ENCODE measurements at places on chromosomes 2 and 18.

DNA sequence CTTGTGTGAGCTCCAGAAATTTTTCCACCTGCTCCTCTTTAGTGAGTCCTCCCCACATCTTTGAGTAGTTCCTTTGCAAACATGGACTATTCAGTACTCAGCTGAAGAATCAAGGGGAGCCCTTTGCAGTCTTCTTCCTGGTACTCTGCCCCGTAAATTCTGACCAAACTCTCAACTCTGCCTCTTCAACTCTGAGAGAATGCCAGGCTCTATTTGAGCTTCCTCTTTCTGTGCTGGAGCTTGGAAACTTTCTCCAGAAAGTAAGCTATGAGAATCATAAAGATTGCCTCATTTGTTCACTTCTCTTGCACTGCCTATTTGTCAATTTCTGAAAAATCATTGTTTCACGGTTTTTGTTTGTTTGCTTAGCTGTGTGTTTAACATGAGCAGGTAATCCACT is 7.4 kb upstream of the STAT4 start:
- DNase-seq: no peak

GRCh38 chr2:85355073-85355410 is 473 bp downstream of the ELMOD3 start:
- no peak for DNase-seq

DNA sequence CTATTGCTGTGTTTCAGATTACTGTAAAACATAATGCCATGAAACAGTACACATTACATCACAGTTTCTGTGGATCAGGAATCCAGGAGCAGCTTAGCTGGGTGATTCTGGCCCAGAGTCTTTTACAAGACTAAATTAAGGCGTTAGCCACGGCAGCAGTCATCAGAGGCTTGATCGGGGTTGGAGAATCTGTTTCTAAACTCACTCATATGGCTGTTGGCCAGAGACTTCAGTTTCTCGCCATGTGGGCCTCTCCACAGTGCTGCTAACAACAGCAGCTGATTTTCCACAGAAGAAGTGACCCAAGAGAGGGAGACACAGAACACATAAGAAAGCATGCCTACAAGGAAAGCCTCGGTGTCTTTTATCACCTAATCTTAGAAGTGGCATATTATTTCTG is 89.2 kb upstream of the MYO3B start:
- DNase-seq: no peak

- DNase-seq: no peak
Observed at GRCh38 chr18:4878480-4878879, 318.6 kb downstream of the AKAIN1 start.

- DNase-seq: no peak
Observed at GRCh38 chr2:173869244-173870229, 95.6 kb downstream of the SP3 start.

DNA sequence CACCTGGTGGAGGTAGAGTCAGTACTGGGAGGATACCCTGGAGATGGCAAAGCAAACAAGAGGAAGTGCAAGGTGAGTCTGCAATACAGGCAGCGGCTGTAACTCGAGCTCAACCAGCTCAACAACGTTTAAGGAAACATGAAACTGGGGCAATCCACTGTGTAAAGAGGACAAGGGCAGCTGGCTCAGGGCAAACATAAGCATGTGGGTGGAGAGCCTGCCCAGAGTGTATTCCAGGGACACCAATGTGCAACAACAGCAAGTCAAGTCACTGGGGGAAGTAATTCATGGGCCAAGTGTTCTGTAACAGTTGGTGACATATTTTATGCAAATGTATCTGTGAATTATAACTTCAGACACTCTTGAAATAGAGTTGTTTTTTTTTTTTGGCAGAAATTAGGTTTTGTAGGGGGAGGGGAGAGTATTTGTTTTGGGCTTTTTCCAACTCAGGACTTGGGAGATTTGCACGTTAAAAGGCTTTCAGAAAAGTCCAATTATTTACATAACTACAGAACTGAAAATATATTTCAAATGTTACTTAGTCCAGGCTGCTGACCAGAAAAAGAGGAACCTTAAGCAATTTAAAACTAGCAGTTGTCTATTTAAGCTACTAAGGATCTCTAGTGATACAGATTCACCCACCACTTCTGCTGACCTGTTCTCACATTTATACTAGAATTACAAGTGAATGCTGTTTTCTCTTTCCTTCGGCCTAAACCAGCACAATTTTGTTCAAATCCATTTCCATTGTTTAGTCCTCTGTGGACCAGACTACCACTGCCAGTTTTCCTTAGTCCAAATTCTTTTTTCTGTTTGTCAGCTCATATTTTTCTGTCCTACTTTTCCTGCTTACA is 18.6 kb downstream of the NRXN1 start:
- DNase-seq: no peak

DNA sequence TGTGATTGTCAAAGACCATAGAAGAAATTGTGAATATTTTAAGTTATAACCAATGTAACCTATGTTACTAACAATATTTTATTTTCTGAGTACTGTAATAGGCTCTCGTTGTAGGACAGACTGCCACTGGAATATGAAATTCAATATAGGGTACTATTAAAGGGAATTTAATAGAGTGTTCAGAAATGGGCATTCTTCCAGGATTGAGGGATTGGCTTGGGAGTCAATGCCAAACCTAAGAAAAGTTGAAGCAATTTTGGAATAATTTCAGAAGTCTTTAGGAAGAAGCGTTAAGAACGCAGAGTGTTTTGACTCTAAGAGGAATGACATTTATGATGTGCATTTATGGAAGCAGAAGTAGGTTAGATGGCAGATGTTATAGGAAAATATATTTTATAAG is 79.0 kb downstream of the ACVR2A start:
- DNase-seq: no peak

DNA sequence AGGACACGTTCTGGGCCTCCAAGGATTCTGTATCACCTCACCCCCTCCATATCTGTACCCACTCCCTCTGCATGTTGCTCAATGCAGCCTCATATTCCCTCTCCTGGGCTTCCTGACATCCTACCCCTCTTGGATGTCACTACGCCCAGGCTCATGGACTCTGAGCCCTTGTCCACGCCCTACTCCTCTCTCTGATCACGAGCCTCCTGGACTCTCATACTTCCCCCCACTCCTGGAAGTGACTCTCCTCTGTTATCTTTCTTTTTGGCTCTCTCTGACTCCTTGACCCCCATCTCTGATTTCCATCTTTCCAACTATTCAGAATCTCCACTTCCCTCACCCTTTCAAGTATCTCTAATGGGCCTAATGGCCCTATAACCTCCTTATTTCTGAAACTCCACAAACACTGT is 2.1 kb downstream of the TMEM198 start:
- DNase-seq: no peak

DNA sequence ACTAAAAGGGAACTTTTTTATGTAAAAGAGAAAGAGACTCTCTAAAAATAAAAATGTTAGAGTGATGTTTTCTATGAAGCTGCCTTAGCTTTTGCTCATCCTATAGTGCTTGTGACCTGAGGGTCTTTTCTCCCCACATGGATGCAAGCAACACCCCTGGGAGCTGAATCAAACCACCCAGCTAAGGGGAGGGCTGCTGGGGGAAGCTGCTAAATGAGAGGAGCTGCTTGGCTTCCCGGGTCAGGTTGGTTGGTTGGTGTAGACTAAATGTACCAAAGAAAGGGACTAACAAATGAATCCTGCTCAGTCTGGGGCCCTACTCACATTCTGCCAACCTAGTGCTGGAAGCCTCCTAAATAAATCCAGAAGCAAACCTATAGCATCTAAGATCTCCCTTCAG is 35.0 kb downstream of the AFF3 start:
- DNase-seq: no peak

GRCh38 chr2:60963190-60963589 is 54.3 kb upstream of the PEX13 start:
- DNase-seq: no peak

DNA sequence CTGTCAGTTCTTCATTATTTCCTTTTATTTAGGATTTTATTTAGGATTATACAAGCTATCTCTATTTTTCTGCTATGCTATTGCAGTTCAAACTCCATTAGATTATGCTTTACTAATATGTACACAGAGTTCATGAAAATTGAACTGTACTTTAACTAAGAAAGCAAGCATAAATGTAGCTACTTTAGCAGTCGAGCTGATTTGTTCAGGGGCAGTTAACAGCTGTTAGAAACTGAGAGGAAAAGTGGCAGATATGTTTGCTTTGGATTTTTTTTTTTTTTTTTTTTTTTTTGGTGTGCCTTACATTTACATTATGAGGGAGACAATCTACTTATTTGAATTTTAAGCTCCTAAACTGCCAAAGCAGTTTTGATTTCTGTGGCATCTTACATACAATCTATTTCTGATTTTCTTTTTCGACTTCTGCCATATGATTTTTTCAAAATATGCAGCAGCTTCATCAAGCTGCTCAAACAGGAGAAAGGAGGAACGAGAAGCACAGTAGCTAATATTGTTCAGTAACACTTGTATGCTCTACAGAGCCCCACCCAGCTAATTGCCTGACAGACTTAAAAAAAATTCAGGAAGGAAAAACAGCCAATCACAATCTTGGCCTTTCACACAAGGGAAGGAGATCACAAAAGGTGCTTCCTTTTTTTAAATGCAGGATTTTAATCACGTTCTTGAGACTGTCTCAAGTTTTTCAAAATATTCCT is 233.4 kb upstream of the SIX3 start:
- DNase-seq: no peak

DNA sequence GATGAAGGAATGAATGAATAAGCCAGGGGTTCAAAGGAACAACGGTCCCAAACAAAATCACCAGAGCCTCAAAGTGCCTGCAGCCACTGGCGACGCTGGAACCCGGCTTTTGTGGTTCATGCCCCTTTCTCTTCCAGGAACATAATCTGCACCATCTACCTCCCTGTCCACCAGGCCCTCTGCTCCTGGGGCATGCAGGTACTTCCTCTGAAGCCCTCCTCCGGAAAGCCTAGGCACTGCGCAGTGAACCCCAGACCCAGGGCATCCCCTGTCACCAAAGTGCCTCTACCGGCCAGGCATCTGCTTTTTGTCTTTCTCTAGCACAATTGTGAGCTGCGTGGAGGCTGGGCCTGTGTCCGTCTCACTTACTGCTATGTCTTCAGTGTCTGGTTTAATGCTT is 98.6 kb upstream of the TMEM200C start:
- DNase-seq: no peak

DNA sequence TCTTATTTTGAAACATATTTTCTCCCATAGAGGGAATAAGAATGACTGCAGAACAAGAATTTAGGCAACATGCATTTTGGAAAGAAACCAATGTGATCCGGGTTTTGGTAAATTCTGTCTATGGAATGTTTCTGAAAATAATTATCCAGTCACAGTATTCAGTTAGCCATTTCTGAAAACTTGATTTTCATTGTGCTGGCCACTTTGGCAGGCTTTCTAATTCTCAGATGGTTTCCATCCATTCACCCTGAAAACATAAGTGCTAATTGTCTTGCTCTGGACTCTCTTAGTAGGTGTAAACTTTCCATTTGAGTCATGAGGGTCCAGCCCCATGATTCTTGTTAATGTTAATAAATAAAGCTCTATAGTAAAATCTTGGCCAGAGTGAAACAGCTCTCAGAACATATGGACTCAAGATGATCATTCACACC is 176.5 kb downstream of the RBM43 start:
- no peak for DNase-seq

DNA sequence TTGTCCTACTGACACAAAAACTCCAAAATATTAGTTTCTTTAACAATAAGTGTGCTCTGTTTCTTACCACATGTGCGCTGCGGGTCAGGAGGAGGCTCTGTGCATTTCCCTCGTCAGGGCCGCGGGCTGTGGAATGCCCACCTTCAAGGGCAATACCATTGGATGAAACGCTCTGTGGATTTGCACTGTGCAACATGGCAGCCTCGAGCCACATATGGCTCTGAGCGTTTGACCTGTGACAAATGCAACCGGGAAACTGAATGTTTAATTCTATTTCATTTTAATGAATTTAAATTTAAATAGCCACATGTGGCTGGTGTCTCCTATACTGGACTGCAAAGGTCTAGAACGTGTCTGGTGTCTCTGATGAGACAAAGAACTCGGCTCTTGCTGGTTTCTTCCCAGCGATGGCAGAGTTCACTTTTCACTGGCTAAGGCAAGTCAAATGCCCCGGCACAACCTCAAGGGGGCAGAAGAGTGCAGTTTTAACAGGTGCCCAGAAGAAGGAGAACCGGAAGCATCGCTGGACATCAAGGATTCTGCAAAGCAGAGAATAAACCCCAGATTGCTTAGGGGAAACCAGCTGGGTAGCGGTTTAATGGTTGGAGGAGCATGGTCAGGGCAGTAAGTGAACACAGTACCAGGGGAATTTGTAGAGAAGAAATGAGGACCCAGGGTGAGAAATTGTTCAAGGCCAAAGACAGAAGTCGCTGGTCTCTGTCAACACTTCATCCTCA is 37.0 kb upstream of the TMEM18 start:
- DNase-seq: peak; percentile 27

DNA sequence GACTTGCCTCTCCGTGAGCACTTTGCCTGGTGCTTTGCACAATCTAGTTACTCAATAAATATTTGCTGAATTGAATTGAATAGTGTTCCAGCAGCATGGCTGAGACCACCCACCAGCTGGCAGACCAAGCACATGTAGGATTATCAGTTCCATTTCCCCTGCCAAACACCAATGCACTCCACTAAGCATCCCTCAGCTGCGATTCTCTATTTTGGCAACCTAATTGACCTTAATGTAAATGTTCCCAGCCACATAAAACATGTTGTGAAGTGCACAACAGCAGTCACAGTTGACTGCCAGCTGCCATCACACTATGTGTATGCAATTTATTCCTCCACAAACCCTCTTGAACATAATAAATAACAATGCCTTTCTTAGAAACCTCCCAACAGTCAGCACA is 1879.4 kb upstream of the PIK3C3 start:
- DNase-seq: no peak

DNA sequence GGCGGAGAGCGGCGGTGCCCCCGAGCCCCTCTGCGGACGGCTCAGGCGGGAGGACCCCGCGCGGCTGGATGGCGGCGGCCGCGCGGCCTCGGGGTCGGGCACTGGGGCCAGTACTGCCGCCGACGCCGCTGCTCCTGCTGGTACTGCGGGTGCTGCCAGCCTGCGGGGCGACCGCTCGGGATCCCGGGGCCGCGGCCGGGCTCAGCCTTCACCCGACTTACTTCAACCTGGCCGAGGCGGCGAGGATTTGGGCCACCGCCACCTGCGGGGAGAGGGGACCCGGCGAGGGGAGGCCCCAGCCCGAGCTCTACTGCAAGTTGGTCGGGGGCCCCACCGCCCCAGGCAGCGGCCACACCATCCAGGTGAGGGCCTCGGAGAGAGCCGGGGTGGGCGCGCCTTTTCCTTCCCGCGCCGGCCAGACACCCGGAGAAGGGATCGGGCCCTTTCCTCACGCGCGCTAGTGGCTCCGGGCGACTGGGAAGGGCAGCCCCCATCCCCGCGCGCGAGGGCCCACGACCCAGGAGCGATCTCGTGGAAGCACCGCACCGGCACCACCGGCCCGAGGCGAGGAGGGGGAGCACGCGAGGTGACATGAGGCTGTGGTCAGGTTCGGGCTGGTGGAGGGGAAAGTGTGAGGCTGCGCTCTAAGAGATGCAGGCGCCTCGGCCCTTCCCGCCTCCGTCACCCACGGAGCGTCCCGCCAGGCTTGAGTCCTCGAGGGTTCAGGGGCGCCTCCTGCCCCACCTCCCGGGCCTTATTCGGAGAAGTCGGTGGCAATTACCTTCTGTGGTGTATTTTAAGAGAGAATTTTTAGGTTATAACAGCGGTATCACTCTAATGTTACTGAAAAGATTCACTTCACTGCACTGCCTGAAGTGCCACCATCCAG is 607 bp downstream of the LAMA3 start:
- DNase-seq: no peak

GRCh38 chr2:102094917-102095316 is 47.6 kb upstream of the IL1R1 start:
- peak; percentile 54 for DNase-seq

GRCh38 chr2:7618031-7618430 is 700.8 kb downstream of the RNF144A start:
- DNase-seq: no peak

GRCh38 chr2:48248251-48248933 is 281.6 kb upstream of the STON1 start:
- DNase-seq: peak; percentile 89

Measured in kidney capillary endothelial cell (primary cell).